ENCODE measurements at places on chromosomes 1 and 21. TPM values are rescaled to one million over a fixed set of nuclear protein-coding genes. Genes with fewer than 3 reads are reported as not detected.

- no peak for DNase-seq
Measured at GRCh38 chr1:173020138-173020750, 30.5 kb downstream of the TNFSF18 start.

DNA sequence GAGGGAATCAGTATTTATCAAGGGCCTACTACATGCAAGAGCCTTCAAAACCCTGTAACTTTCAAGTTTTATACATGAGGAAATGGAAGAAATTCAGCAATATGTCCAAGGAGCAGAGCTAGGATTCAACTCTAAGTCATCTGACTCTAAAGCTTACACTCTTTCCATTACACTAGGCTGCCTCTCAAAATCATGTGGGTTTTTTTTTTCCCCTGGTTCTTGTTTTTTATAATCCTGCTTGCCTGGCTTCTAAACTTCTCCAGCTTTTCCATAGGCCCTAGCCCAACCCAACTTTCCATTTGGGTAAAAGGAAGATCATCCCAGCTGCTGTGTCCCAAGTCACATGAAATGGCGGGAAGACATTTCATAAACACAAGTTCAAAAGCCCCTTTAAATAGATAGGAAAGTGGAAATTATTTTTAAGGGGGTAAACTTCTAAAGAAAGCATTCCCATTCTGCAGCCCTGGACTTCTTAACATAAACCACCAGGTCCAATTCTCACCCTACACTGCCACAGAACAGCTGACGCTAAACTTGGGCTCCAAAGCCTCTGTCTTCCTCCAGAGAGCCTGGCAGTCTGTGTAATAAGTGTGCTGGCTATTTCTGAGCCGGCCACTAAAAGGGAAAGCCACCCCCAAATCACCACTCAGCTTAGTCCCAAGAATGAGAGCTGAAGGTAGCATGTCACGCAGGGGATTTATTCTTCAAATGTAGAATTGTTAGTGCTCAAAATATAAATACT, 46.9 kb downstream of the ITPKB start:
- DNase-seq = no peak

DNA sequence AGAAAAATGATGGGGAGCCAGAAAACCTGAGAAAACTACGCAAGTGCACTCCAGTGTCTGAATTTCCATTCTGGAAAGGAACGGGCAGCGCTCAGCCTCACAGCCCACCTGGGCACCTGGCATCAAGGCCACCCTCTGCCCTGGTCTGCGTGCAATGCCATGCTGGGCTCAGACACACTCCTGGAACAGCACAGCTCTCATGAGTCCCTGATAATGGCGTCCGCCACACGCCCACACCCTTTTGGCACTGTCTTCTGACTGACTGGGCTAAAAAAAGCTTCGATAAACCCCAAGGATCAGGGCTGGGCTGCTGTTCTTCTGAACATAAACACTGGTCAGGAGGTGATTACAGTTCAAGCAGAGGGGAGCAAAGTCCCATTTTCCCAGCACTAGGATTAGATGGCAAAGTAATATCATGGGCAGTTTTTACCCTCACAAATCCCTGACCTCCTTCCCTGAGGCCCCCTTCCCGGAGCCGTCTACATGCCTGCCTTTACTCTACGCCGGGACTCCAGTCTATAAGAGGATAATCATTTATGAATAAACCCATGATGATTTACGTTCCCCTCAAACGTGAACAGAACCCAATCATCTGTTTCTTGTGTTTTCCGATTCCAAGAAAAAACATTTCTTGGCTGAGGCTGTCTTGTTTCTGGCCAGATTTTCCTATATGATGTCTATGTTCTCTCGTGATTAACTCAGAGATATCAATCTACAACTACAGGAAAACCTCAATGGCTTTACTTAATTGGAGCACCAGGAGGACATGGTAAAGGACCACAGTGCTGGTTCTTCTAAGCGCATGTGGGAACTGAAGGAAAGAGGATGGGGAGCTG, 22.6 kb downstream of the RCAN1 start:
- no peak for DNase-seq

DNA sequence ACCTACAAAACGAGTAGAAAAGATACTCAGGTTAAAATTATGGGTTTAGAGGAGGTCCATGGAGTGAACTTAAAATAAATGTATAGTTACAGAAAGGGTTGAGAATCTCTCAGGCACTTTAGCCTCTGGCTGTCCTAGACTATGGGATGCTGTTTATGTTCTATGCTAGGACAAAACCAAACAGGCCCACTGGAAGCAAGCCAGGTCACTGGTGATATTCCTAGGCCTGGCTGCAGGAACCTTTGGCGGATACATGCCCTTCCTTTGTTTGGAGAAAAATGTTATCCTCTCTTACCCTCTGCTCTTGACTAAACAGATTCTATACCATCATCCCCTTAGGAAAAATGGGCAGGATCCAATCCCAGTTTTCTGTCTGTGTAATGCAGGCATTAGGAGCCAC, 90.7 kb upstream of the DUSP10 start:
- DNase-seq = no peak

DNA sequence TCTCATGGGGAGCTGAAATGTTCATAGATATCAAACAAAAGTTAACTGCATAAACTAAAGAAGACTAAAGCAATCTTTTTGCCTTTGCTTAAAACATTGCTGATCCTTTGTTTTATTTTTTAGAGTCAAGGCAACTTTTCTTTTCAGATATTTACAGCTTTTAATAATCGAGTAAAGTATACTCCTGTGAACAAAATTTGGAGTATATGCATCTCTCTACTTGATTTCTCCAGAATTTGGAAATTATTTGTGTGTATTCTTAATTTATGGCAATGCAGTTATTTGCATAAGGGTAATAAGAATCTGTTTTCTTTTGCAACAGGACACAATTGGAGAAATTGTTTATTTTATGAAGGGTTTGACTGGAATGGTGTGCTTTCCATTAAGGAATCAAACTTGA, 4.2 kb upstream of the AQP10 start:
- DNase-seq = no peak

GRCh38 chr1:154485910-154486496, 16.0 kb upstream of the TDRD10 start:
- no peak for DNase-seq

DNA sequence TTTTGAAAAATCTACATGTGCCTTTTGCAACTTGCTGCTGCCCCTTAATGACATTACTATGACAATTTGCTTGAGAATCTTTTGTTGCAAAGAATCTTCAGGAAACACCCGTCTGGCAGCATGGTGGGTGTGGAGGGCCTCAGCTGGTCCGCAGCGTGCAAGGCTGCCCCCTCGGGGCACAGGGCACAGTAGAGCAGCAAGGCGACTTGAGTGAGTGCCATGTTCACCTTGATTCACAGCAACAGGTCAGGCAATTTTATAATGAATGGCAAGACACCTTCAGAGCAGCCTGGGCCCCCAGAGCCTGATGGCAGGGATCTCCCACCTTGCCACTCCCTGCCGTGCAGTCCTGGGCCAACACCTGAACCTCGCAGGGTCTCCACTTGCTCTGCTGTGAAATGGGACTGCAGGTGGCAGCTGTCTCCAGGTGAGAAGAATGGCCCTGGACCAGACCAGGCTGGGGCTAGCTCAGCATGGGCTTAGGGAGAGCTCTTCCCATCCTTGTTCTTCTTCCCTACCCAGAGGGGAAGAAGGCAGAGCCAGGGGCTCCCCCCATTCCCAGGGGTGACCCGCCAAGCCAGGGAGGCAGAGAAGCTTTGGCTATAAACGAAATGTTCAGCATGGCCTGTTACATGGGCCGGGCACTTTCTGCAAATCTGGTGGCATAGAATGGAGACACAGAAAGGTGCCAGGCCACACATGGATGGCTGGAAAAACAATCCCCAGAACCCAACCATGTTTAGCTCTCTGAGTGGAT, 34.5 kb upstream of the ACTRT2 start:
- DNase-seq = no peak

- no peak for DNase-seq
Measured at GRCh38 chr1:40897513-40897912, 35.4 kb upstream of the CITED4 start.

GRCh38 chr1:220982686-220983085, 103.4 kb downstream of the HLX start:
- no peak for DNase-seq

DNA sequence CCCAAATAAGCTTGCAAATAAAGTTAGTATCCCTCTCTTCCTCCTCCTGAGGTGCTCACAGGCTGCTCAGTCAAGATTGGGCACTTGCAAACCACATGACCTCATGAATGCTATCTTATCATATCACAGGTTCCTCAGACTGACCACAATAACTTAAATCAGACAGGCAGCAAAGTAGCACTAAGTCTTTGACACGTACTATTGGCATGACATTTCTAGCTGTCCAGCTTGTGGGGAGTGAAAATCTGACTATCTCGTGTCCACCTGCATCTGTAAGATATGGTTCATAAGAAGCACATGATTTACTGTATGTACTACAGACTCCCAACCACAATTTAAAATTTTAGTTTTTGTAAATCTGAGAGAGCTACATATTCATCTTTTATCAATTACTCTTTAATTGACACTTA, 58.0 kb upstream of the GFI1 start:
- DNase-seq = no peak

The TMPRSS2 gene
- not detected for total RNA-seq

The KRTAP13-1 gene
- total RNA-seq = not detected

The CNN3 gene
- total RNA-seq = 6.3 TPM

The MIS18A gene
- total RNA-seq = 22.4 TPM

The CA14 gene
- total RNA-seq = not detected

The LCE2B gene
- total RNA-seq = not detected

The CLCNKA gene
- not detected for total RNA-seq
